ENCODE measurements at places on chromosomes 12 and 14. TPM values are rescaled to one million over a fixed set of nuclear protein-coding genes. Genes with fewer than 3 reads are reported as not detected.

The ASCL4 gene
- not detected for total RNA-seq

The C12orf56 gene
- not detected for total RNA-seq

The COQ10A gene
- total RNA-seq = 39.4 TPM

The FOXM1 gene
- total RNA-seq = 0.42 TPM

The PTPRO gene
- total RNA-seq = 16.2 TPM

The FZD10 gene
- not detected for total RNA-seq

The HRK gene
- 1.1 TPM for total RNA-seq

The FAR2 gene
- total RNA-seq = 3.0 TPM

The TMEM52B gene
- total RNA-seq = not detected

The GTF2H3 gene
- total RNA-seq = 32.2 TPM

The ACRBP gene
- 2.3 TPM for total RNA-seq

The DNM1L gene
- 41.6 TPM for total RNA-seq

The GSC gene
- total RNA-seq = not detected

The FAM186B gene
- total RNA-seq = 0.51 TPM

The SPATS2 gene
- total RNA-seq = 9.8 TPM

The RPL10L gene
- total RNA-seq = not detected

The CIROP gene
- total RNA-seq = not detected

The ADCY4 gene
- 10.2 TPM for total RNA-seq

The FAM177A1 gene
- 135 TPM for total RNA-seq

The DPPA3 gene
- not detected for total RNA-seq

The SELPLG gene
- total RNA-seq = 161 TPM

The ANKRD33 gene
- not detected for total RNA-seq

The CISTR gene
- total RNA-seq = not detected

The RND1 gene
- 3.0 TPM for total RNA-seq

The MAPKAPK5 gene
- total RNA-seq = 68.4 TPM

The TSPAN9 gene
- total RNA-seq = 1.8 TPM

The ZFHX2 gene
- total RNA-seq = 1.9 TPM

The OR11H12 gene
- not detected for total RNA-seq

The CACNA2D4 gene
- total RNA-seq = 23.4 TPM

All from naive thymus-derived CD4-positive, alpha-beta T cell (primary cell).